Neural crest cell (in vitro differentiated cells): ENCODE measurements at places on chromosomes 6 and 20. TPM values are rescaled to one million over a fixed set of nuclear protein-coding genes. Genes with fewer than 3 reads are reported as not detected.

Gene NRSN2
- 42.0 and 44.4 TPM in 2 replicates for total RNA-seq

Gene C20orf202
- total RNA-seq: 0.18 and 0.23 TPM in 2 replicates

Gene KCNQ2
- total RNA-seq: 143 and 157 TPM in 2 replicates

Gene MUC21
- total RNA-seq: not detected in 2 replicates

Gene MYL9
- 19.7 and 19.8 TPM in 2 replicates for total RNA-seq
